ENCODE measurements at places on chromosomes 13 and 19.

GRCh38 chr13:113862931-113863523 is 849 bp downstream of the GAS6 start:
- DNase-seq = peak; percentile 77

DNA sequence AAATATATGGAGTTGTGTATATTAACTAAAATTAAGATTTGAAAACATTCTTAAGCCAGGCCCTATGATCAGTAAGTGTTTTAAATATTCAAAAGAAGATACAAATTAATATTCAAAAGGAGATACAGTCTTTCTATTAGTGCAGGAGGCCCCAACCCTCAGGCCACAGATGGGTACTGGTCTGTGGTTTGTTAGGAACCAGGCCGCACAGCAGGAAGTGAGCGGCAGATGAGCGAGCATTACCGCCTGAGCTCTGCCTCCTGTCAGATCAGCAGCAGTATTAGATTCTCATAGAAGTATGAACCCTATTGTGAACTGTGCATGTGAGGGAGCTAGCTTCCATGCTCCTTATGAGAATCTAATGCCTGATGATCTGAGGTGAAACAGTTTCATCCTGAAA is 232.9 kb downstream of the FOXO1 start:
- DNase-seq = no peak

- no peak for DNase-seq
Observed at GRCh38 chr19:49677231-49677900, at the start of gene PRMT1. TSS of gene PRMT1 (plus strand) at chr19:49677271. CDS start at chr19:49677281, 10 bp downstream.

DNA sequence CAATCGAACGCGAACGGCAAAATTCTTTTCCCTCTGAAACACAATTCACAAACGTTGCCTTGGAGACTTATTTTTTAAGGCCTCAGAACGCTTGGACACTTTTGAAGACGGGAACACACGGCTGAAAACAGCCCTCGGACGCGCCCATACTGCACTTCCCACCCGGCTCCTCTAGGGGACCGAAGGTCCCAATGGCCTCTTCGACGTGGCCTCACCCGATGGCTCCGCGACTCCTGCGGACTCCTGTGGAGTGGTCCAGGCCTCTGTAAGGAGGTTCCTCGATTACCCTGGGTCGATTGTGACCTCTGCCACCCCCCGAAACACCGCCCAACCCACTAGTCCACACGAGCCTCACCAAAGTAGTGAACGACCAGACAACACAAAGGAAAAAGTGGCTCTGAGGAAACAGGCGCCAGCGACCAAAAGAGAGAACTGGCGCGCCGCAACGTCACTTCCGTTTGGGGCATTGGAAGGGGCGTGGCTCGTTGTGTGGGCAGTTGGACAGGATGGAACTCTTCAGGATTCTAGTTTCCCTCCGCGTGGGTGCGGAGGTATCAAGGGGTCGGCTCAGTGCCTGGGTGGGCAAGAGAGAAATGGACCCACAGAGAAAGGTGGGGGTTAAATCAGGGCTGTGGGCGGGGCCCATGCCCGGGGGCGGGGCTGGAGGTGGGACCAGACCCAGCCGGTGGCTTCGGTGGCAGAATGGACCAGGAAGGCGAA is at the start of gene ZNF560:
Gene ZNF560 (minus strand): TSS at position 434 of the 720 bp plus-strand sequence. CDS start 23,303 bp downstream, outside the sequence.
- no peak for DNase-seq

GRCh38 chr13:39510316-39510695 is 92.7 kb downstream of the LHFPL6 start:
- no peak for DNase-seq

GRCh38 chr19:49421878-49422202 is 1.4 kb downstream of the PTH2 start:
- no peak for DNase-seq

DNA sequence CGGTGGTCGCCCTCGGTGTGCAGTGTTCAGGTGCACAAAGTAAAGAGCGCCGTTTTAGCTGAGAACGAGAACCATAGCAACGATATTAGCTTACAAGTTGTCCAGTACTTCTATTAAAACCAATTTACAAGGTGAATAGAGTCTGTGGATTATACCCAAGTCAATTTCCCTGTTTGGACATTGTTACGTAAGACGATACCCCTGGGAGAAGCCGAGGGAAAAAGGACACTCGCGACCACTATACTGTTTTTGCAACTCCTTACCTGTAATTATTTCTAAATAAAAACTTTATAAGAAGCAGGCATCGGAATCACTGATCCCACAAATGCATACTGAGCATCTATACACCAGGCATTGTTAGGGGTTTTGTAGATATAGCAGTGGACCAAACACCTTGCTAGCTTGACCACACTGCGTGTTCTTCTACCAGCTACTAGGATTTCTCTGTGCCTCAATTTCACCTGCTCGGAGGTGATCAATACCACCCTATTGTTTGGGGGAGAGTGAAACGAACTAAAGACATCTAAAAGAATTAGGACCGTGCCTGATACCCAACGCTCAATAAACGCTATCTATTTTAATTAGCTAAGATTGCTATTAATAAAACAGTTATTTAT is 488 bp upstream of the EEF2 start:
- DNase-seq = peak; percentile 72

- DNase-seq = no peak
Observed at GRCh38 chr13:51551416-51551815, 32.8 kb upstream of the WDFY2 start.

- DNase-seq = no peak
Observed at GRCh38 chr13:40109351-40109844, 453.9 kb downstream of the COG6 start.

DNA sequence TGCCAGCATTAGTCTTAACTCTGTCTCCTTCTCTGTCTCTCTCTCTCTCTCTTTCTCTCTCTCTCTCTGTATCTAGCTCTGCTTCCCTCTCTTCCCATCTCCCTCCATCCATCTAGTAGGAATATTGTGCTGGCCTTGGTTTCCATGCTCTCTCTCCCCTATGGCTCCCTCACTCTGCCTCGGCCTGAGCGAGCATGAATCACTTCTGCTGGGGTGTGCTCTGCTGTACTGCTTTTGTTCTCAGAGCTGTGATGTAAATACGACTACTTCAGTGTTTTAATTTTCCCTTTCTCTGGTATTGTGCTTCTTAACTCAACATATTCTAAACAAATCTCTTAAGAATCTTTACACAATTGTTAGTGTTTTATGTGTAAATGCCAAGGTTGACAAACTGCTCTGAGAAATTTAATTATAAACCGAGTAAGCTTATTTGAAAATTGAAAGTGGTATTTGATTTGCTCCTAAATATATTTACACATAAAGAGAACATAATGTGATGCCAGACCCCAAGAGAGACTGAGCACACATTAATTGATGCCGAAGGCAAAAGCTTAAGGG is 211.5 kb upstream of the KL start:
- no peak for DNase-seq

- no peak for DNase-seq
Observed at GRCh38 chr19:46736531-46737297, 9.1 kb upstream of the FKRP start.

GRCh38 chr13:47521890-47522487 is 479.1 kb downstream of the SUCLA2 start:
- no peak for DNase-seq

DNA sequence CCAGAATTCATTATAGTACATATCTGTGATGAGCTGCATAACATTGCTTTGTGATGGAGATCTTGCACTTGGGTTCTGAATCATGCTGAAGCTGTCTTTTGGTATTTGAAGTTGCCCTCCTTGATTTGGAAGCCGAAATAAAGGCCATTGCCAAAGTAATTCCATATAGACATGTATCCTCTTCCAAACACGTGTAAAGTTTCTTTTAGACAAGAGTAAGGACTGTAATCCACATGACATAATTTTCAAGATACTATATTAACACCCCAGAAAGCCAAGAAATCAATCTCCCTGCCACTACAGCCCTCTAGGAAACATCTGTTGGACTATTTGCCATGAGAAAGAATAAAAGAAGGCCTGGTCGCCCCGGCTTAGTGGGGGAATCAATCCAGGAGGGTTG is 754.2 kb downstream of the FGF9 start:
- DNase-seq = no peak

DNA sequence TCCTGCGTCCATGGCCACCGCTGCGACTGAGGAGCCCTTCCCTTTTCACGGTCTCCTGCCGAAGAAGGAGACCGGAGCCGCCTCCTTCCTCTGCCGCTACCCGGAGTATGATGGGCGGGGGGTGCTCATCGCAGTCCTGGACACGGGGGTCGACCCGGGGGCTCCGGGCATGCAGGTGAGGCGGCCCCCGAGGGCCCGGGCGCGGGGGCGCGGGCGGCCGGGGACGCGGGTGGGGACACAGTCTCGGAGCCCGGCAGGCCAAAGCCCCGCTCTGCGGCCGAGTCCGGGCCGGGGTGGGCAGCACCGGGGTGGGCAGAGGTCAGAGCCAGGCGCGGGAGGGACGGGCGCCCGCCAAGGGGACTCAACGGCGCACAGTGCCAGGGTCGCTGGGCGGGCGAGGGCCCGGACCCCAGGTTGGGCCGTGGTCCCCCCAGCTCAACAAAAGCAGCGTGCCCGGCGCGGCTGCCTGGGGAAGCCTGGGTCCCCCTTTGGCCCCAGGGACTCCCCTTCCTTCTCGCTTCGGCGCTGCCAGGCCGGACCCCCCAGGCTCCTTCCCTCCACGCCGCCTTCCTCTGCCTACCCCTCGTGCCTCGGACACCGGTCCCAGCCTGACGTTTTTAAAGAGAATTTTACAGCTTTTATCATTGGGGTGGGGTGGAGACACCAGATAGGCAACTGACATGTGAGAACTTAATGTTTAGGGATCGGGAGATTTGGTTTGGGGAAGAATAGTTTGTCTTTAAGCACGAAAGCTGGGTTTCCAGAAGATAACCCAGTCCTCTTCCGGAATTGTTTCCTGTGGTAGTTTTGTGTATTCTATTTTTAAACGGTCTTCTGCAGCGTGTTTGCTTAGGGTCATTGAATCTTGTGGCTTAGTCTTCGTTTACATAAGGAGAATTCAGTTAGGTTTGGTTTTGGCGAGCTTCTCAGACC is 509 bp downstream of the TPP2 start:
- no peak for DNase-seq

DNA sequence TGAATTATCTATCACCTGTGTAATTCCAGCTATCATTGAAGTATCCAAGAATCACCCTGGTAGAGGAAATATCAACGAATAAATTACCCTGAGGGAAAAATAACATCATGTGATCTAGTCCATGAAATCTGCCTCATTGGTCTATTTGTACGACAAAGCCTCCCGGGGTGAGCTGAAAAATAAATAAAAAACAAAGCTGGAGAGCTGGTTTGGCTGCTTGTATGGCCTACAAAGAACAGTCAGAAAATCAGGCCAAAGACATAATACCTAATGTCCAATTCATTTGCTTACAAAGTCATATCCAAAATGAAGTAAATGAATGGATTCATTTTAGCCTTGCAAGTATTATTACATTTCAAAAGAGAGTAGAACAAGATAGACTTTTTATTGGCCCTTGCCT is 449.9 kb downstream of the KLF12 start:
- DNase-seq = no peak

GRCh38 chr13:73195091-73195490 is 136.3 kb downstream of the KLF5 start:
- no peak for DNase-seq

DNA sequence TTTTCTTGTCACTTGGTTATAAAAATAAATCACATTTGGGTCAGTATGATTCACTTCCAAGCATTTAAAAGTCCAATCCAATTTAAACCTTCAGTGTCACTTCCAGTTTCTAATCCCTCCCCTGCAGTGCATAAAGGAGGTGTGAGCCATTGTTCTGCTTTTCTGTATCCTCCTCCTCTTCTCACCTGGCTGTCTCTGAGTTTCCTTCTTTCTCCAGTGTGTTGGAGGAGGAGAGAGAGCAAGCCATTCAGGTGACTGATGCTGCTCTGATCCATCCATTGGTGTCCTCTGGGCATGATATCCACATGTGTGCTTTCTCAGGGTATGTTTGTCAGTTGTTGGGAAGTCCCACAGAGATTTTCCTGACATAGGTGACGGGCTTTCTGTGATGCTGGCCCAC is 1.2 kb downstream of the NUDT15 start:
- DNase-seq = no peak

DNA sequence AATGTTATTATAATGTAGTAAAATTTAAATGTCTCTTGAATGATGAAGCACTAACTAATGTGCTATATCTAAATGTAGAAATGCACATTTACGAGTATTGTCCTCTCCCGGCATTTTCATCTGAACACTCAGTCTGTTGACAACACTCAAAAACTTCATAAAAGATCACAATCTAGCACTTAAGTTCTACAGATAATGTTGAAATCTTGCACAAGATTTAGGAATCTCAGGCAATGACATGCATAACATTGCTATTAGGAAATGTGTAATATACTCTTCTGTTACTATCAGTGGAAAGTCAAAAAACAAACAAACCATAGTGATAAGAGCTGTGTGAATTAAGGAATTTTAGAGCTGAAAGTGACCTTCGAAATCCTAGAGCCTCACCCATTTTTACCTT is 37.5 kb upstream of the XPO4 start:
- no peak for DNase-seq

- peak; percentile 75 for DNase-seq
Observed at GRCh38 chr13:95642028-95642621, 2.4 kb downstream of the DZIP1 start.

- no peak for DNase-seq
Observed at GRCh38 chr13:111410232-111411021, 90.0 kb downstream of the TEX29 start.

DNA sequence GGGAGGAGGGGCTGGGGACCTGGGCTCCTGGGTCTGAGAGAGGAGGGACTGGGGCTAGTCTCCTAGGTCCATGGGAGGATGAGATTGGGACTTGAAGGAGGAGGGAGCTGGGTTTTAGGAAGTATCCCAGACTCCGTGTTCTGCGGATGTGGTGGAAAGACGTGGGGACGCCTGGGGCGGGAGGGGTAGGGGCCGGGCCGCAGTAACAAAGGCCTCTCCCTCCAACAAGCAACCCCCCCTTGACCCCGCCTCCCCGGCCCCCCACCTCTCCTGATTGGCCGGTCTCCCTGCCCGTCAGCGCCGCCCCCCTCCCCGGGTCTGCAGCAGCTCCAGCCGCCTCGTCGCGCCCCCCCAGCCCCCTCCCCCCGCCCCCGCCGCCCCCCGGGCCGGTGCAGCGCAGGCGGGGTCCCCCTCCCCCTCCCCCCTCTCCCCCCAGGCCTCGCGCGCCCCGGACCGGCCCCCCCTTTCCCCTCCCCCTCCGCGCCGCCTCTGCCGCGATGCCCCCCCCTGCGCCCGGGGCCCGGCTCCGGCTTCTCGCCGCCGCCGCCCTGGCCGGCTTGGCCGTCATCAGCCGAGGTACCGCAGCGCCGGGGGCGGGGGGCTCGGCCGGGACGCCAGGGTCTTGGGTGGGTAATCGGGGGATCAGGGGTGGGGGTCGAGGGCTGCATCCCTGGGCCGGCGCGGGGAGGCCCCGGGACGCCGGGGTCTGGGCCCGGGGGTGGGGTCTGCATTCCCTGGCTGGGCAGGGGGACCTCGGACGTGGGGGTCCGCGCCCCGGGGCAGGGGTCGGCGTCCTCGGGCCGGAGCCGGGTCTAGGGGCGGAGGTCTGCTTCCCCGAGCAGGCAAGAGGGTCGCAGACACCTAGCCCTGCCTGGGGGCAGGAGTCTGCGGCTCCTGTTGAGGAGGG is at the start of gene IGLON5:
Gene IGLON5 (plus strand): TSS at position 294 of the 907 bp plus-strand sequence. CDS start 204 bp downstream, at position 498.
- DNase-seq = no peak

DNA sequence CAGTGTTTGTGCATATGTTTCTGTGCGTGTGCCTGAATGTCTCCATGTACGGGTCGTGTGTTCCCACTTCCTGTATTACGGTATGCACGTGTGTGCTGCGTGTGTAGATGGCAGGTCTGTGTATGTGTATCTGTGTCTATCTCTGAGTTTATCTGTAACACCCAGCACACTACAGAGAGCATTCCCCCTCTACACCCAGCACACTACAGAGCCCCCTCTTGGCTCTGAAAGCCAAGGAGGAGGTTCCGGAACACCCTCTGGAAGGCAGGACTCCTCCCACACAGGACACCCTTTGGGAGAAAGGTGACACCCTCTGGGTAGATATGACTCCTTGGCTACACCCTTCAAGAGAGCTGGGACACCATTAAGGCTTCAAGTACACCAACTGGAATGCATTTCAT is 2.1 kb upstream of the ERFL start:
- no peak for DNase-seq
